Skin of body (tissue), 3 donors: ENCODE measurements at places on chromosomes 1 and 21.

GRCh38 chr1:85054664-85055063 is 6.4 kb upstream of the MCOLN3 start:
- DNase-seq, result no peak

DNA sequence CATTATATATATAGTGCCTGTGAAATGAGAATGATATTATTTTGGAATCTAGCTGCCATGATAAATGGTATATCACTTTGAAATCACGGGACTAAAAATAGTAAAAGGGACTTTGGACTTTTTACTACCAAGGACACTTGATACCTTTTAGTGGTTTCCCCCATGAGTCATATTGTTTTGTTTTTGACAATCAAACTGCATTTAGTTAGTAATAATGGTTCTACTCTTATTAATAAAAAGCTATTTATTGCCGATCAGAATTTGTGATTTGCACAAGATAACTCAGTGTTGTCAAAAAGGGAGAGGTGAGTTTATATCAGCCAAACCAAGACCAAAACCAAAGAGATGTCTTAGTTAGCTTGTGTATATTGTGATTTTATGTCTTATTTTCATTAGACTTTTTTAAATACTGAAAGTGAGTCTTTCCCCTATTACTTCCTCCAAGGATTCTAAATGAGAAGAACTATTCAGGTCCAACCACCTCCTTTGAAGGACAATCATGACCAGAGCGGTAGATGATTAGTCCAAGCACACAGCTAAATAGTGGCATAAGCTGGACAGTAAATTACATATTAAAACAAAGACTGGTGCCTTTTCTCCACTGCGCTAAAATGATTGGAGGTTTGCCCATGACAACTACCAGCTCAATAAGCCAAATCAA is 281.7 kb upstream of the ESRRG start:
- DNase-seq, result no peak

- no peak for DNase-seq
These were observed 6.4 kb downstream of the PTAFR start for GRCh38 chr1:28170001-28170596.

DNA sequence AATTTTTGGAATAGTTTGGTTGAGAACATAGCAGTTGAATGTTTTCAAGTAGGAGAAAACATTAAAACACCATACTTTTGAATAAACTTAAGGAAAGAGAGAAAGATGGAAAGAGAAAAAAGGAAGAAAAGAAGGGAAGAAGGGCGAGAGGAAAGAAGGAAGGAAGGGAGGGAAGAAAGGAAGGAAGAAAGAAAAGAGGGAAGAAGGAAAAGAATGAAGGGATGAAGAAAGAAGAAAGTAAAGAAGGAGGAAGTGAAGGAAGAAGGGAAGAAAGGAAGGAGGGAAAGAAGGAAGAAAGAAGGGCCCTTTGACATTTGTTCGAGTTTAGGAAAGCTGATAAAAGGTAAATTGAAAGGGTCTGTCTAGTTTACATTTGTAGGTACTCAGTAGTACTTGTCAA is 482.7 kb downstream of the SIPA1L2 start:
- no peak for DNase-seq

GRCh38 chr21:27154451-27155129 is 187.7 kb upstream of the ADAMTS5 start:
- DNase-seq, result no peak
